ENCODE measurements at places on chromosomes 7 and 10. TPM values are rescaled to one million over a fixed set of nuclear protein-coding genes. Genes with fewer than 3 reads are reported as not detected.

Gene CEP55
- polyA plus RNA-seq, result 14.9 TPM

- DNase-seq, result peak; percentile 88
These were observed 25.4 kb downstream of the CAMK2G start for GRCh38 chr10:73848821-73849489.

Gene FANK1
- polyA plus RNA-seq, result 7.9 TPM

DNA sequence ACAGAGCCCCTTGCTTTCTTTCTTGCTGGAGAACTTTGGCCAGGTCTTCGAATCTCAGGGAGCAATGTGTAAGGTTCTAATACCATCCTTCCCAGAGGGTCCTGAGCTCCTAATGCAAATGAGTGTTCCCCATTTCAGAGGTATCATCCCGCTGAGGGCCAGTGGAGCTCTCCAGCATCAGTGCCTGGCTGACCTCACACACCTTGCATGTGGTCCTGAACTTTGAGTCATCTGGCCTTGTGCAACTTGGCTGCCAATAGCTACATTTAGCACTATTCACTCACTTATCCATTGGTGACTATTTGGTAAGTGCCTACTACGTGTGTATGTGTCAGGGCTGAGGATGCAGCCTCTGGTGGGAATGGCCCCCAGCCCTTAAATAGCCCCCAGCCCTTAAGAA, 48.4 kb upstream of the HABP2 start:
- DNase-seq, result peak; percentile 38

Gene ZNRF2
- 0.46 TPM for polyA plus RNA-seq

Gene PCLO
- 0.04 TPM for polyA plus RNA-seq

- DNase-seq, result no peak
These were observed 150.0 kb downstream of the CAMK1D start for GRCh38 chr10:12499076-12499986.

DNA sequence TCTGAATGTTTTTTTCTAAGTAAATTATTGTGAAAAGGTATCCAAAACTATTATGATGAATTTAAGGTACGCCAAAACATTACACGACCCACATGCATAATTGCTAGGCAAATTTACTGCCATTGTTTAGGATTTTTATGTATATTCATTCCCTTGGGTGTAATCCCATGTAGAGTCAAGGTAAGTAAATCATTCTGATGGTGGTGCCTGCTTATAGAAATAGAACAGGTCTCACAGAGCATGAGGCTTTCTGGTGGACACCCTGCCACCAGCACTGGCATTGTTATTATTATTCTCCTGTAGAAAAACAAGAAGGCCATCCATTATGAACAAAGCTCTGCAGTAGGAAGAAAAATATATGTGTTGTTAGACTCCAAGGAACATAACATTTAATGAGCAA, 111.7 kb upstream of the ZNF804B start:
- no peak for DNase-seq

Gene ANK3
- 0.75 TPM for polyA plus RNA-seq

- DNase-seq, result no peak
These were observed 32.0 kb downstream of the ICA1 start for GRCh38 chr7:8229927-8230326.

- no peak for DNase-seq
These were observed 26.5 kb upstream of the TMEM229A start for GRCh38 chr7:124059375-124059774.

GRCh38 chr7:44736896-44737295, 11.8 kb upstream of the ZMIZ2 start:
- no peak for DNase-seq

Gene ENKUR
- polyA plus RNA-seq, result 0.34 TPM

- peak; percentile 54 for DNase-seq
These were observed 273.0 kb downstream of the CCDC3 start for GRCh38 chr10:12728494-12728893.

Gene SPDYE16
- polyA plus RNA-seq, result 0.10 TPM

- DNase-seq, result peak; percentile 66
These were observed 206.3 kb upstream of the PRSS1 start for GRCh38 chr7:142542942-142543341.

GRCh38 chr7:123355576-123356190, 155.9 kb upstream of the SLC13A1 start:
- DNase-seq, result no peak

DNA sequence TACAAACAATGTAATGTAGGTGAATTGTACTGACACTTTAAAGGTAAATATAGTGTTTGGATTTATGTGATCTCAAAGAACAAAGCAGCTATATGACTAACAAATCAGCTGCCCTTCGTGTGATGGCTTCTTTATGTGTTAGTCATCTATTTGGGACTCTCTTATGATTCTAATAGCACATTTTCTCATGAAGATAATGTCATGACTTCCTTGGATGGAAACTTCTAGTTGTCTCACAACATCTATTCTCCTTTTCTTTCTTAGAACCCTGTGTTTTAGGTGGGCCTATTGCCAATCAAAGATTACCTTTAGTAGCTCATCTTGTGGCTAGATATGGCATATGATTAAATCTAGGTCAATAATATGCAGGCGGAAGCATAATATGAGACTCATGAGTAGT, 45.0 kb downstream of the TMEM106B start:
- peak; percentile 51 for DNase-seq

GRCh38 chr7:44103923-44104859, at the start of gene AEBP1:
Gene AEBP1, plus strand, starts transcription at chr7:44104345. Its CDS starts 321 bp downstream, at chr7:44104666.
- peak; percentile 65 for DNase-seq

Gene CHPF2
- 48.0 TPM for polyA plus RNA-seq

Measured in GM23248 (cell line).